ENCODE measurements at places on chromosomes 2 and 18.

- peak; percentile 94 for DNase-seq
Measured at GRCh38 chr2:101205521-101206479, 46.9 kb upstream of the CNOT11 start.

- DNase-seq, result no peak
Measured at GRCh38 chr2:70461414-70461813, 92.2 kb downstream of the TGFA start.

DNA sequence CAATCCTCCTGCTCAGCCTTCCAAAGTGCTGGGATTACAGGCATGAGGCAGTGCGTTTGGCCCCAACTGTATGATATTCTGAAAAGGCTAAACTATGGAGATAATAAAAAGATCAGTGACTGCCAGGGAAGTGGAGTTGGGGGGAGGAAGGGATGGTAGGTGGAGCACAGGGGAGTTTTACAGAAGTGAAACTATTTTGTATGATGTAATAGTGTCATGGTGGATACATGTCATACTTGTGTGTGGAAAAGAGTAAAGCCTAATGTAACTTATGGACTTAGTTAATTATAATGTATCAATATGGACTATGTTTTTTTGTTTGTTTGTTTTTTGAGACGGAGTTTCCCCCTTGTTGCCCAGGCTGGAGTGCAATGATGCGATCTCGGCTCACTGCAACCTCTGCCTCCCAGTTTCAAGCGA, 2.9 kb upstream of the GGCX start:
- DNase-seq, result no peak

DNA sequence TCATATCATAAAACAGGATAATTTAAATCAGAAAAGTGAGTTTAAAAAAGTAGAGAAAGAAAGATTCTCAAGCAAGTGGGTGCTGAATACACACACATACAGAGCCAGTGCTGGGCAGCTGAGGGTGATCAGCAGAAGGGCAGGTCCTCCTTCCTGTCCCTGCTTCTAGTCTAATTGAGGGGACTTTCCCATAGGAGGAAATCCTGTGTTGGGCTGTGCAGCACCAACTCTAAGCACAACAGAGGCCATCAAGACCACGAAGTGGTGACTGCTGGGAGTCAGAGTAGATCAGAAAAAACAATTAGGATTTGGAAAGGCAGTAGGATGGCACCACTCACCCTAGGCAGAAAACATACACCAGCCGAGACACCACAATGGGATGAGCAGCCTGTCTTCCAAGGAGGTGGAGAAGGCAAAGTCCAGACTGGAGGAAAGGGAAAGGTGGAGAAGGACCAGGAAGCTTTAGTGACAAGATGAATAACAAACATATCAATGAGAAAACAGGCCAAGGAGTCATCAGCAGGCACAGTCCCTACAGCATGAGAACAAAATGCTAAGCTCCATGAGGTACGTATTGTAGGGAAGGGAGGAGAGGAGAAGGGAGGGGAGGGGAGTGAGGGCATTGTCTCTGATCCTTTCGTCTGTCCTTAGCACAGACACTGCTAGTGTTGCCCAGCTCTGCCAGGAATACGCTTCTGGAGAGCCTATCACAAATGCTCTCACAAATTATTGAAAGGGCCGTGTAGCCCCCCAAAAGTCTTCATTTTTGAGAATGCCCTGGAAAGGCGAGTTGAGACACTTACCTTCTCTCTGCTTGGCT, 16.7 kb upstream of the MSGN1 start:
- no peak for DNase-seq

- no peak for DNase-seq
Measured at GRCh38 chr2:201262718-201263117, 2.4 kb downstream of the CASP8 start.

DNA sequence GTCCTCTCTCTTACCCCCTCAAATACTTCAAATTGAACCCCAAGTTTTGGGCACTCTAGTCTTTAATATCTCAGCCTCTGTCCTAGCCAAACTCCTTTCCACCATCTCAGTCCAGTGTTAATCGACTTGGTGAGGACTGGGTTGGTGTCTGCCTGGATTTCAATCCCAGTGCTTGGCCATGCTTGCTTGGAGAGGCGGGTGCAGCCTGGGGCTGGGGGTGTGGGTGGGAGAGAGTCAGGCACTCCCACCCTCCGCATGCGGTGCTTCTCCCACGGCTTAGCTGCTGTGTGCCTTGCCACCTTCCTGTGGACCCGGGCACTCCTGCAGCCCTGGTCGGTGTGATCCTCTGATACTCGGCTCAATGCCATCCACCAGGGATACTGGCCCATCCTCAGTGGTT, 220.8 kb upstream of the HDAC4 start:
- no peak for DNase-seq

GRCh38 chr2:156476850-156477206, 40.6 kb downstream of the GPD2 start:
- peak; percentile 82 for DNase-seq

DNA sequence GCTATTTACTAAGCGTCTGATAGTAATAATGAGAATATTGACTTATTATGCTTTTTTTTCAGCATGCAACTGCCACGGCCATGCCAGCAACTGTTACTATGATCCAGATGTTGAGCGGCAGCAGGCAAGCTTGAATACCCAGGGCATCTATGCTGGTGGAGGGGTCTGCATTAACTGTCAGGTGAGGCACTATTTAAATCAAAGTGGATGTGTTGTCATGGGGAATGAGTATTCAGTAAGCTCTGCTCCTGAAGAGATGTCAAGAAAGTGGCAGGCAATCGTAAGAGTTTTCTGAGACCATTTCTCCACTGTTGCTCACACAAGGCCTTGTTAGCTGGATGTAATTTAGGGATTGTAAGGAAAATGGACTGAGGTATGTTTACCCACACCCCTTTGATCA, 74.1 kb downstream of the LAMA3 start:
- DNase-seq, result no peak

GRCh38 chr2:137173463-137173862, 408.1 kb downstream of the THSD7B start:
- DNase-seq, result peak; percentile 78

GRCh38 chr18:8988260-8988871, 114.1 kb upstream of the NDUFV2 start:
- DNase-seq, result peak; percentile 77

DNA sequence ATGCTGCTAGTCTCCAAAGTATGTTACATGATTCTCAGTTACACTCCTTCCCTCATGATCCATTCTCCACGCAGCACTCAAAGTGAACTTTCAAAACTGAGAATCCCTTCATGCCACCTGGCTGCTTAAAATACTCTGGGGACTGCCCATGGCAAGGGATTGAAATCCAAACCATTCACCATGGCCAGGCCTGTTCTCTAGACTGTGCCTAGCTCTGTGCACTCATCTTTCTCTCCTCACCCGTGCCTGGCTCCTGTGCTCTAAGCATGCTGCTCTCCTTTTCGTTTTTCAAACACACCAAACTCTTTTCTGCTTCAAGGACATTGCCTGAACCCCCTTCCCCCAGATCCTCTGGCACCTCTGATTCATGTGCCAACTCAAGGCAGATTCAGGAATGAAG, 80.9 kb downstream of the FASTKD2 start:
- DNase-seq, result no peak

DNA sequence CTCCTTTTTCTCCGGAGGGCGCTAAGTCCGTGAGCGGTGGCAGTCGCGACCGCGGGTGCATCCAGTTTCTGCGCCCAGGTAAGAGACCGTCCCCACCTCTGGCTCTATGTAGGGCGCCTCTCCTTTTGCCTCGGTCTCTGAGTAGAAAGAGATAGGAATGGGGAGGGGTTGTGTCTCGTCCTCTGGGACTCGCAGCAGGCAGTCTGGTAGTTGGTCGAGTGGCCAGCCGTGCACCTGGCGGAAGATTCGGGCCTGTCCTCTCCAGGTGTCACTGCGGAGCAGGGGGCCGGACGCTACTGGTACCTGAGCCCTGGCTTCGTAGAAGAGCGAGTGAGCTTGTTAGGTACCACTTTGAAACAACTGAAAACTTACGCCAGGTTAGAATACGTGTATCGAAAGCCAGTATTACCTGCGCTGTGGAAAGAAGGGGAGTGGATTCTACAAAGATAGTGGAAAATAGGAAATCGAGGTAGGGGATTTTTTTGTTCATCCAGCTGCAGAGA, 403 bp downstream of the MAP2 start:
- no peak for DNase-seq

- DNase-seq, result peak; percentile 40
Measured at GRCh38 chr2:84302513-84303412, 156.3 kb downstream of the SUCLG1 start.

DNA sequence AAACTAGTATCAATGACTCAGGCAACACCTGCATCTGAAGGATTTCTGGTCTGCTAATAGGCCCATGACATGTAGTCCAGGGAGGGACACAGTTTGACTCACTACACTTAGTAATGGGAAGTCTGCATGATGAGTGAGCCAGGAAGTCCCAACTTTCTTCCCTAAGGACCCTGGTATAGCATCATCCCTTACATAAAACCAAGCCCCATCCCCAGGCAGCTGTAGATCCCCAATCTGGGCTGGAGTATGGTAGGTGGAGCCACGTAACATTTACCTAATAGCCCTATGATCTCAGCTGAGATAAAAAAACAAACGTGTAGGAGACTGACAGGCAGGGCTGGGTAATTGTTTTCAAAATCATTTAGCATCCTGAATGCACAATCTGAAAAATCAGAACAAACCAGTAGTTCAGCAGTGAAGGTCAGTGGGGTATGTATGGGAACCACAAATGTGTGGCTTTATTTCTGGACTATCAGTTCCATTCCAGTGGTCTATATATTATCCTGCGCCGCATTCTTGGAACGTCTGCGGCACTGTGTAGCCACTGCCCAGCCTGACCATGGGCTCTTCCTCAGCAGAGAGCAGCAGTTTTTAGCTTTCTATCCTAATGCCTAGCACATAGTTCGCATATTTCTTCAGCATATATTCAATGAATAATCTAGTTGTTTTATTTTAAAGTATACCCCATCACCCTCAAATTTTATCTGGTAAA, 33.5 kb downstream of the EPB41L3 start:
- DNase-seq, result no peak

- no peak for DNase-seq
Measured at GRCh38 chr2:120403261-120403660, 57.3 kb downstream of the INHBB start.

DNA sequence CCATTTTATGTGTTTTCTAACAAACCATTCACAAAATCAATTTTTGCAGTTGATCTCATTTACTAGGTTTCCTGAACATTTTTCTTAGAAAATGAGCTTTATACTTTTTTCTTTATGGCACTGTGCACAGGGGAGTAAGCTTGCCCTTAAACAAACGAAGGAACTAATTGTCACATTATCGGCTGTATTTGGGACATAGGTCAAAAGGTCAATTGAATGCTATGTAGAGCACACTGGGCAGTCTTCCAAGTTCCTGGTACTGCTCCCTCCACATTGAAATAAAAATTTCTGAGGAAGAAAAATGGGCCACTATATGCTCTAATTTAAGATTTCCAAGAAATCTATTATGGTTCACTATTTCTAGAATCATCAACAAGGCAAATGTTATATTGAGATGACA, 93.6 kb upstream of the TMEFF2 start:
- DNase-seq, result no peak

All from fibroblast of the aortic adventitia (primary cell).